ENCODE measurements at places on chromosomes 3 and 15.
A peak's percentile ranks its signal among the peaks of the same experiment; 100 is the strongest.

GRCh38 chr3:180626844-180627243 is 24.9 kb downstream of the TTC14 start:
- H3K27me3 ChIP-seq = peaks cover 4% of the 10 kb centered on the region
- no peak overlapping the region for H3K4me3 ChIP-seq
- H3K36me3 ChIP-seq = peaks cover 28% of the 10 kb centered on the region

DNA sequence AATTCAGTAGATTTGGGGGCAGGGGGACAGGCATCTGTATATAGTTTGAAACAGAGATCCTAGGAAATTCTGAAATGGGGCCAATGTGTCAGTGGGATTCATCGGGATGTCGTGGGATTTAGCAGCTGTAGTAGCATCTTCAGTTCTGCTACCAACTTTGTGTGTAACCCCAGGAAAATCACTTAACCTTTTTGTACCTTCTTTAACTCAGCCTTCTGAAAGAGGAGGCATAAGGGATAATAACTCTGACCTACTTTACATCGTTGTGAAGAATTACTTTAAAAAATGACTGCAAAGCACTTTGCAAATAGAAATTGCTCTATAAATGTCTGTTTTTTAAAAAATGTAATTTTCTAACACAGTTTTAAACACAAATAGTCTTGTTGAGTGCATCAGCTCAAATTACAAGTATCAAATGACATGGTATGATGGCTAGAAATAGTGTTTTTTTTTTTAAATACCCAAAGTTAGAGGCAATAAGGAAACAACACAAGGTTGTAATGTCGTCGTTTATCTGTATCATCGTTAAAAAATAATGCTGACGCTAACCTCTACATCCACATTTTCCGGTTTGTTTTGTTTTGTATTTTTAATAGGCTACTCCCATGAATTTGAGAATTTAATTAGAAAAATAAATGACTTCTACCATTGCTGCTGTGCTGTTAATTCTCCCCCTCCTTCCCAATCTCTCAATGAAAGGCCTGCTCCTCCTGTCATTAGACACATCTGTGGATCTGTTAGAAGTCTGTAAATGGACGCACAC is 338.5 kb downstream of the PTPRG start:
- DNase-seq = no peak
- H3K4me3 ChIP-seq = no peak overlapping the region
- H3K27ac ChIP-seq = no peak overlapping the region
- no peaks in the 10 kb centered on the region for H3K27me3 ChIP-seq
- H3K4me1 ChIP-seq = peaks cover 6% of the 10 kb centered on the region

- no peak overlapping the region for H3K4me3 ChIP-seq
- no peaks in the 10 kb centered on the region for H3K36me3 ChIP-seq
- H3K27ac ChIP-seq = no peak overlapping the region
- no peak for DNase-seq
Observed at GRCh38 chr3:117572786-117573185, 863.2 kb downstream of the TUSC7 start.

GRCh38 chr3:89266074-89266473 is 158.7 kb downstream of the EPHA3 start:
- no peak for DNase-seq
- H3K4me3 ChIP-seq = no peak overlapping the region
- no peaks in the 10 kb centered on the region for H3K36me3 ChIP-seq
- no peak overlapping the region for H3K27ac ChIP-seq

DNA sequence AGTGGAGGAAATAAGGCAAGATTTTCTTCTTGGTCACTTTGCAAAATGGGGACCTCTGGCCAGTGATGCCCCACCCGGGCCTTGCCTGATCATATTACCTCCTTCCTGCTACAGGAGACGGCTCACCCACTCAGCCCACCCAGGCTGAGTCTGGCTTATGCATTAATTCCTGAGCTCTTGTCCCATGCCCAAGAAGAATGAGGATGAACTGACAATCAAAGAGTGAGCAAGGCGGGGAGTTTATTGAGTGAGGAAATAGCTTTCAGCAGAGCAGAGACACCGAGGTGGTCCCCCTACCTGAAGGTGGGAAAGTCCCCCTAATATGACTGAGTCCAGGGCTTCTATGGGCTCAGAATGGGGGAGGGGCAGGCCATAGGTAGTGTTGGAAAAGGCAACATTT is 107.5 kb downstream of the EOMES start:
- H3K4me3 ChIP-seq = no peak overlapping the region
- H3K27me3 ChIP-seq = peaks cover 2% of the 10 kb centered on the region
- no peaks in the 10 kb centered on the region for H3K4me1 ChIP-seq
- DNase-seq = no peak
- no peak overlapping the region for H3K27ac ChIP-seq

DNA sequence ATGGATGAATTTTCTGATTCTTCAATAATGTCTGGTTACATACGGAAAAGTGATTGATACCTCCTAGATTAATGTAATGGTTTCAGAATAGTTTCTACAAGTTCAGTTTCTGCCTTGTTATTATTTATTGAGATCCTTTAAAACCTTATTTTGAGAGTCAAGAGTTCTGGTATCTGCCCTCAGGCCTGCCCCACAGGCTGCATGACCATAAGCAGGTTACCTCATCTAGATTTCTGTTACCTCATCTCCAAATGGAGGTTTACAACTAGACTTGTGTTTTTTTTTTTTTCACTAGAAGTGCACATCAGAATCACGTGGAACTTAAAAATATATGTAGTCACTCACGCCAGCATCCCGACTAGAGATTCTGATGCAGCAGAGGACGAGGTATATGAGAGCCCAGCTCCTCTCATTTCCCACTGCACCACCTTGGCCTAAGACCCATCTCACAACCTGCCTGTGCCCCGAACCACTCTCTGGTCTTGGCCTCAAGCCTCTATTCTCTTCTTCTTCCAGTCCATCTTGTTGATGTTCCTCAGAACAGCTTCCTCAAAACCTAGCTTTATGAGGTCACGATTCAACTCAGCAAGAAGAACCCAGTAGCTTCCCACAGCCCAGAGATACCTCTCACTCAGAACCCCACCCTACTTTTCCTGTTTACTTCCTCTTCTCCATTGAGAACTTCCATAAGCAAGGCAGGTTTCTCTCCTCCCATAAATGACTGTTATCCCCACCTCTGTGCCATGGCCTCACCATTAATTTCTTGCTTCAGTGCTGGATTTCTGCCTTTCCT is 353.4 kb downstream of the CHST2 start:
- peaks cover 4% of the 10 kb centered on the region for H3K36me3 ChIP-seq
- H3K27ac ChIP-seq = peak overlapping the region; percentile 6
- no peak for DNase-seq
- no peak overlapping the region for H3K4me3 ChIP-seq

Data from immature natural killer cell (primary cell).